ENCODE measurements at places on chromosomes 4 and X. TPM values are rescaled to one million over a fixed set of nuclear protein-coding genes. Genes with fewer than 3 reads are reported as not detected.

The DMRTC1 gene
- total RNA-seq: not detected

The FAM156B gene
- total RNA-seq: 9.7 TPM

The ANTXR2 gene
- 198 TPM for total RNA-seq

The IGFBP7 gene
- 506 TPM for total RNA-seq

The ESX1 gene
- not detected for total RNA-seq

The ASB5 gene
- 0.17 TPM for total RNA-seq

The CLCN4 gene
- total RNA-seq: not detected

The IBSP gene
- not detected for total RNA-seq

The FAM47E gene
- total RNA-seq: not detected

The MAGEE2 gene
- total RNA-seq: not detected

The CACNA1F gene
- total RNA-seq: not detected

The PLAC1 gene
- total RNA-seq: not detected

The FRG2 gene
- total RNA-seq: not detected

The P2RY10 gene
- not detected for total RNA-seq

DNA sequence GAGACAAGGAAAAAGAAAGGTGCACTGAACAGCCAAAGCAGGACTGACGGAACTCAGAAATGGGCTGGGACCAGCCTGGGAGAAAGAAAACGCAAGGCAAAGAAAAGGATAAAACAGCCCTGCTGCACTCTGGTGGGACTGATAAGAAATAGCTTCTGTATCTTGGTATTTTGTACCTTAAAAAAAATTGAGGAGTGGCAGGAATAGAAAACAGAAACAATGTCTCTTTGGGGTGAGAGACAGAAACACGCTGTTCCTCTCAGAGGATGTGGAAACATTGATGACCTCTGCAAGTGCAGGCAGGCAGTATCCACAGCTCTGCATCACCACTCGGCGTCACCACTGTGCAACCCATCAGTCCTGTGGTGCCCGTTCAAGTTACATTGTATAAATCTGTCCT is 152.5 kb upstream of the SPRY1 start:
- no peak overlapping the region for H3K27ac ChIP-seq
- H3K4me3 ChIP-seq: no peak overlapping the region
- peaks cover 16% of the 10 kb centered on the region for H3K36me3 ChIP-seq

DNA sequence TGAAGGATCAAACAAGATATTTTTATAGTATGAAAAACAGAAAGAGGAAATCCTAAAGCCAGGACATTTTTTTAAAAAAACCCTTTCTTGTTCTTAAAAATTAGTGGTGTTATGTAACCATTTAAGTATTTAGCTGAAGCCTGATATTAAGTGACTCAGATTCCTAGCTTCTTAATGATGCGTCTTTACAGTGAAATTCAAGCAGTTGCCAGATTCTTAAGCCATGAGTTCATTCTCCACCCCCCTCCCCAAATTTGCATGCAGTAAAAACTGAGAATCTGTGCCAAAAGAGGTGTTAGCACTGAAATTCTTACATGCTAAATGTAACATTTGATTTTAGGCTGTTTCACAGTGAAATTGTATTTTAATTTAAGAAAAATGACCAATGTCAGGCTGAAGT is 180.8 kb downstream of the RAPGEF2 start:
- H3K27ac ChIP-seq: peak overlapping the region; percentile 74
- H3K4me1 ChIP-seq: peaks cover 67% of the 10 kb centered on the region
- H3K36me3 ChIP-seq: peaks cover 39% of the 10 kb centered on the region
- peaks cover 3% of the 10 kb centered on the region for H3K27me3 ChIP-seq
- DNase-seq: peak; percentile 67

DNA sequence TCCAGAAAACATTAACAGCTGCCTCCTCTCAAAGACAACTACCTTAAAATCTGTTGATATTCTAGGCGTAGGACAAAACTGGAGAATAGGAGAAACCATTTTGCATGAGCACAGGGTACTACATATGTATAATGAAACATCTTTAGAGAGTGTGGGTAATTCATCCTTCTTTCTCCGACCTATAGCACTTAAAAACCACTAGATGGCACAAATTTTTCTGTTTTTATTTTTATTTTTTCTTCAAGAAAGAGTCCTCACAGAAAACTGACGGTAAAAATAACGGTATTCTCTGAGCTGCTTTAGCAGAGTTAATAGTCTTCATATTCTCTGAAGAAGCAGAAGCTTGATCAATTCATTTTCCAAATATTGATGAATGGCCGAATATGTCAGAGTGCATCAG is 14.6 kb downstream of the SMIM31 start:
- H3K36me3 ChIP-seq: no peaks in the 10 kb centered on the region
- H3K27ac ChIP-seq: no peak overlapping the region
- H3K4me3 ChIP-seq: no peak overlapping the region

DNA sequence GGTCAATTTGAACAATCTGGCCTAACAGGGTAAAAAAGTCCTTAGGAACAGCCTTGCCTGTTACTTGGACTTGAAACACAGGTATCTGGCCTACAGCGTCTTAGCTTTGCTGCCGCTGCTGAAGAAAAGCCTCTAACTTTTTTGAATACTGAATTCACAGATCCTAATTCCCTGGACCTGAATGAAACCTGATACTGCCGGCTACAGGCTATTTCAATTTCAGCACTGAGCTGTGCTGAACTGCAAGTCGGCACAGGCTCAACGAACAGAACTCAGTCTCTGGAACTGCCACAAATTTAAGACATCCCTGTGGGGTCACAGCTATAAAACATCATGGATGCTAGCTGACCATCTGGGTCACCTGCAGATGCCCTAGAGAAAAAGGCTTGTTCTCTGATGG is 7.2 kb downstream of the NR0B1 start:
- H3K27me3 ChIP-seq: peaks cover 3% of the 10 kb centered on the region
- H3K27ac ChIP-seq: no peak overlapping the region
- H3K4me1 ChIP-seq: peaks cover 11% of the 10 kb centered on the region
- no peaks in the 10 kb centered on the region for H3K36me3 ChIP-seq
- H3K4me3 ChIP-seq: no peak overlapping the region
- DNase-seq: no peak

- no peaks in the 10 kb centered on the region for H3K36me3 ChIP-seq
- peaks cover 10% of the 10 kb centered on the region for H3K27me3 ChIP-seq
- no peak overlapping the region for H3K27ac ChIP-seq
- DNase-seq: no peak
- no peak overlapping the region for H3K4me3 ChIP-seq
- no peaks in the 10 kb centered on the region for H3K4me1 ChIP-seq
These were observed 88.8 kb downstream of the CPZ start for GRCh38 chr4:8681391-8681790.

DNA sequence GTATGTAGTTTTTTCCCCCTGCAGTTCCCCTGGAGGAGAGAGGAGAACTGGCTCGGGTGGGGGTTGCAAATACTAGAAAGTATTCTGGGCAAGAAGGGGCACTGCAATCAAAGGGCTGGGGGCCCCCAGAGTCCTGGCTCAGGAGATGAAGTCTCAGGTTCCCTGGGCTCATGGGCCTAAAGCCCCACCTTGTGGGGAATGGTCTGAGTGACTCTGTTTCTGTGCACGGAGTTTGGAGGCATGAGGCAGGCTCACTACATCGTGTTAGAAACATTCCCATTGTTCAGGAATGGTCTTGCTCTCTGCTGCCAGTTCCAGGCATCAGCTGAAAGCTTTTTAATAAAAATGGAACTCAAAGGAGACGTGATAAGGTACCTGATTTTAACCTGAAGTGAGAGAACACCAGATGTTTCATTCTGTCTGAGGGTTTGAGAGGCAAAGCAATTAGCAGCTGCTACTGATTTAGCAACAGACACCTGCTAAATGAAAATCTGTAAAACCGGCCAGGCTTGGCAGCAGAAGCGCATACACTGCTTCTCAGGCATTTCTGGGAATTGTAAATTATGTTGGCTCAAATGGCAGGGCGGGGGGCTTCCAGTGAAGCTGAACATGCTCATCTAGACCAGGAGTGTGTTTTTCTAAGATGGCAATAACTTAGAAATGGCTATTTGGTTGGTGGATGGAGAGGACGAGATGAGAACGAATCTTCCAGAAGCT is 122.7 kb downstream of the TMEM164 start:
- H3K4me1 ChIP-seq: no peaks in the 10 kb centered on the region
- no peak overlapping the region for H3K27ac ChIP-seq
- H3K27me3 ChIP-seq: no peaks in the 10 kb centered on the region

GRCh38 chr4:183330841-183331240 is 8.6 kb upstream of the CLDN24 start:
- peaks cover 51% of the 10 kb centered on the region for H3K4me1 ChIP-seq
- no peak overlapping the region for H3K4me3 ChIP-seq
- no peak overlapping the region for H3K27ac ChIP-seq
- H3K36me3 ChIP-seq: peaks cover 36% of the 10 kb centered on the region

DNA sequence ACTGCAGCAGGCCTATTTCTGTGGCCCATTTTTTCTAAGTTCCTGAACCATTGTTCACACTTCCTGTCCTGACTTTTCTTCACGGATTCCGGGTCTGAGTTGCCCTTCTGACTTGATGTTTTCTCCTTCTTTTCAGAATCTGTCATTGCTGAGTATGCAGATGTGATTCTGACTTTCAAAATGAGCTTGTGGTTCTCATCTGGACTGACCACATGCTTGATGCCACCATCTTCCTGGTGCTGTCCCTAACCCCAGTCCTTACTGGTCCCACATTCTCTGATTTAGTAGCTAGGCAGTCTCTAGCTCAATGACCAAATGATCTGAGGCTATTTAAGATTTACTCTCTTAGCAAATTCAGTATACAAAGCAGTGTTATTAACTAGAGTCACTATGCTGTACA is 822.3 kb upstream of the TENM3 start:
- H3K27me3 ChIP-seq: no peaks in the 10 kb centered on the region
- H3K36me3 ChIP-seq: 0 out of 2 replicates have a peak, but pooled peaks cover 3% of the 10 kb centered on the region
- DNase-seq: no peak

DNA sequence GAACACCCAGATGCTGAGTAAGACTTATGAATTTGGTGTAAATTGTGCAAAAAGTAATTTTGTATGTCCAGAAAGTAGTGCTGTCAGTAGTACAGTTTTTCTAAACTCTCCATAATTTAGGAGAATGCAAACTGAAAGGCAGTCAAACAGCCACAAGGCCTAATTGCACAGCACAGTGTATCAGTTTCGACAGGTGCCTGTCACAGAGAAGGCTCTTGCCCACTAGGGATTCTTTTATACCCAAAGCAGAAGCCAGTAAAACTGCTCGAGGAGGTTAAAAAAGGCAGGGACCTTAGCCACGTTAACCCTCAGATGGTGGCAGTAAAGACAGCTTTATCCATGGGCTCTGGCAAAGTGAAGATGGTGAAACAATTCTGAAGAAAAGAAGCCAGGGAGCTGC is 69.4 kb upstream of the GATB start:
- no peak overlapping the region for H3K4me3 ChIP-seq
- H3K27me3 ChIP-seq: peaks cover 5% of the 10 kb centered on the region
- H3K27ac ChIP-seq: no peak overlapping the region
- peaks cover 9% of the 10 kb centered on the region for H3K4me1 ChIP-seq
- no peaks in the 10 kb centered on the region for H3K36me3 ChIP-seq
- no peak for DNase-seq

- H3K27me3 ChIP-seq: no peaks in the 10 kb centered on the region
- peak overlapping the region; percentile 95 for H3K4me3 ChIP-seq
- H3K36me3 ChIP-seq: peaks cover 5% of the 10 kb centered on the region
- peaks cover 36% of the 10 kb centered on the region for H3K4me1 ChIP-seq
- DNase-seq: no peak
These were observed 465 bp downstream of the HNRNPH2 start for GRCh38 chrX:101408532-101408841.

- H3K4me1 ChIP-seq: no peaks in the 10 kb centered on the region
- H3K27me3 ChIP-seq: no peaks in the 10 kb centered on the region
- no peak overlapping the region for H3K27ac ChIP-seq
- peak; percentile 63 for DNase-seq
- peaks cover 51% of the 10 kb centered on the region for H3K36me3 ChIP-seq
These were observed 37.3 kb upstream of the CLCN4 start for GRCh38 chrX:10119399-10119990.

DNA sequence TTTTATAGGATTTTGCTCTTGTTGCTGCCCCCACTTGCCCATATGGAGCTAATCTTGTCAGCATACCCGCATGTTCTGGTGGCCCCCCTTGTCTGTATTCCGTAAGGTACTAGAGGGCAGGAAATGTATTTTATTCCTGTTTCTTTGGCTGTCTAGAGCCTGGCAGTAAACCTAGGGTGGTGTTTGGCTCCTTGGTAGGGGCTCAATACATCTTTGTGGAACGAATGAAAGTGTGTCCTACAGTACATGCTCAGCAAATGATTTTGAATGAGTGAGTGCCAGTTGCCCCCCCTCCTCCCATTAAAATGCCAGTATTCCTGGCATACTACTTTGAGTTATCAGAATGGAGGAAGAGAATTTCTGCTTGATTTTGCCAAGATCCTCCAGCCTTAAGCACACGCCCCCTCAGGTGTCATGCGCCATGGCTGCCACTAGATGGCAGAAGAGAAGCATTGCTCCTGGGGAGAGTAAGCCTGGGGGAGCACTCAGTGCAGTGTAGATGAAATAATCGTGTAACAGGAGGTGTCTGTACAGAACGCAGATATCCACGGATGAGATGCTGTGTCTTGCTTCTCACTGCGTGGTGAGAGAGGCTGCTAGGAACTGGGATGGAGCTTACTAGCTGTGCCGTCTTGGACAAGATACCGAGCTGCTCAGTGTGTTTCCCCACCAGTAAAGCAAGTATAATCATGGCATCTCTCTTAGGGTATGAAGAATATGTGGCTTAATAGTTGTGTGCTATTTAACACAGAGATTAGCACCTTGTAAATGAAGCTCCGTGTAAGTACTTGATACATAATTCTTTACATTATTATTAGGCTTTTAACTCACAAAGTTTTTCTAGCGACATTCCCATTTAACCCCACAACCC is 17.2 kb upstream of the RNF212 start:
- peaks cover 28% of the 10 kb centered on the region for H3K27me3 ChIP-seq
- DNase-seq: peak; percentile 50
- H3K36me3 ChIP-seq: no peaks in the 10 kb centered on the region

GRCh38 chr4:169677150-169677748 is 56.9 kb downstream of the CLCN3 start:
- no peaks in the 10 kb centered on the region for H3K27me3 ChIP-seq
- H3K4me1 ChIP-seq: no peaks in the 10 kb centered on the region
- no peak overlapping the region for H3K27ac ChIP-seq
- H3K36me3 ChIP-seq: peaks cover 14% of the 10 kb centered on the region
- no peak for DNase-seq
- no peak overlapping the region for H3K4me3 ChIP-seq

DNA sequence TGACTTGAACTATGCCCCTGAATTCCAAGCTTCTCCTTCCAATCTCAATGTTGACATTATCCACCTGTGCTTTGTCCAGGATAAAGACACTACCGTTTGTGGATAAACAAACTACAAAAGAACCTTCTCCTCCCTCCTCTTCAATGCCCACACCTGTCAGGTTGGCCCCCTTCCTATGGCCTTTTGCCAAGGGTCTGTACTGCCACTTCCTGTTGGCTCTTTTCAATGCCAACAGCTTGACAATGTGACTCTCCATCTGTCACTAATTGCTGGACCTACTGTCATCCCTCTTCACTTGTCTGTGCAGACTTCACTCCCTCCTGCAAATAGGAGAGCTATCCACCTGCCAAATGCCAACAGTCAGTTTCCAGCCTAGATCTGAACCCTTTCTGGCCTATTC is 35.8 kb upstream of the MID1 start:
- no peaks in the 10 kb centered on the region for H3K4me1 ChIP-seq
- H3K36me3 ChIP-seq: no peaks in the 10 kb centered on the region
- no peak for DNase-seq
- no peak overlapping the region for H3K4me3 ChIP-seq
- peaks cover 8% of the 10 kb centered on the region for H3K27me3 ChIP-seq

- no peak overlapping the region for H3K27ac ChIP-seq
- no peak for DNase-seq
- H3K4me1 ChIP-seq: peaks cover 3% of the 10 kb centered on the region
- H3K4me3 ChIP-seq: no peak overlapping the region
These were observed 15.6 kb upstream of the RASL11B start for GRCh38 chr4:52846502-52846901.

All from HFFc6 (cell line).